ENCODE measurements at places on chromosomes 1 and 21.

- peak; percentile 23 for DNase-seq
Observed at GRCh38 chr1:96358057-96358456, 363.5 kb upstream of the PTBP2 start.

GRCh38 chr1:160710517-160711252, 937 bp downstream of the CD48 start:
- DNase-seq, result no peak

DNA sequence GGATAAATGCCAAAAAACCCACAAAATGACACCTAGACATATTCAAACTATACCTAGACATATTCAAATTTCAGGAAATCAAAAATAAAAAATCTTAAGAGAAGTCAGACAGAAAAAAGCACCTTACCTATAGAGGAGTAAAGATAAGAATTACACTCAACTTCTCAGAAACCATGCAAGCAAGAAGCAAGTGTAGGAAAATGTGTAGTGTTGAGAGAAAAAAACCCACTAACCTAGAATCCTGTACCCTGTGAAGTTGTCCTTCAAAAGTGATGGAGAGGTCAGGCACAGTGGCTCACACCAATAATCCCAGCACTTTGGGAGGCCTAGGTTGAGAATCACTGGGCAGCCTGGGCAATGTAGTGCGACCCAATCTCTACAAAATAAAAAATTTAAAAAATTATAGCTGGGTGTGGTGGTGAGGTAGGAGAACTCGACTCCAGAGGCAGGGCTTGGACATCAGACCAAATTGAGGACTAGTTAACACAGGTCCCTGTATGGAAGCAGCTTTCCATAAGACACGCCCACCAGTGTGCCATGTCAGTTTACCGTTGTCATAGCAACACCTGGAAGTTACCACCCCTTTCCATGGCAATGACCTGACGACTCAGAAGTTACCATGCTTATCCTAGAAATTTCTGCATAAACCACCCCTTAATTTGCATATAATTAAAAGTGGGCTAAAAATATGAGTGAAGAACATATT, 20.7 kb downstream of the PDIK1L start:
- DNase-seq, result peak; percentile 56

GRCh38 chr21:29075706-29076466, 2.4 kb upstream of the CCT8 start:
- peak; percentile 45 for DNase-seq

- no peak for DNase-seq
Observed at GRCh38 chr1:207000651-207001291, 30.5 kb upstream of the FCAMR start.

DNA sequence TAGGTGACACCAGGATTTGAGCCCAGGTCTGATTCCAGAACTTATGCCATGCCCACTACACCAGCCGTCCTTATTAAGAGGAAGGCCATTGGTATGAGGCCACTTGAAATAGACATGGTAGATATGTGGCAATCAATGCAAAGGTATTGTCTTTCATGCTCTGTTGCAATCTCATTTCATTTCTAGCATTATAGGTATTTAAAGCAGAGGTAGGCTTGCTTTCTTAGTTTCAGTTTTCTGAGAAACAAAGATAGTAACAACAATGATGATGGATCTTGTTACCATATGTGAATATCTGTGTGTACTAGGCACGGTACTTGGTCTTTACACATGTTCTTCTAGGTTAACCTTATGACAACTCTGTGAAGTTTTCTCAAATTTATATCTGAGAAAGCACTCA, 113.1 kb downstream of the FGGY start:
- no peak for DNase-seq

GRCh38 chr1:11156963-11157362, 32.2 kb upstream of the ANGPTL7 start:
- DNase-seq, result no peak

- no peak for DNase-seq
Observed at GRCh38 chr1:202037706-202038296, 27.4 kb downstream of the ELF3 start.

- no peak for DNase-seq
Observed at GRCh38 chr1:166184897-166185296, 18.1 kb upstream of the FAM78B start.

- no peak for DNase-seq
Observed at GRCh38 chr1:93853940-93854339, 25.1 kb downstream of the DNTTIP2 start.

- no peak for DNase-seq
Observed at GRCh38 chr21:35156293-35157278, 107.5 kb upstream of the RUNX1 start.

- DNase-seq, result no peak
Observed at GRCh38 chr1:40652979-40653378, 12.5 kb downstream of the RIMS3 start.

- DNase-seq, result peak; percentile 42
Observed at GRCh38 chr1:203273869-203274602, 31.3 kb upstream of the BTG2 start.

DNA sequence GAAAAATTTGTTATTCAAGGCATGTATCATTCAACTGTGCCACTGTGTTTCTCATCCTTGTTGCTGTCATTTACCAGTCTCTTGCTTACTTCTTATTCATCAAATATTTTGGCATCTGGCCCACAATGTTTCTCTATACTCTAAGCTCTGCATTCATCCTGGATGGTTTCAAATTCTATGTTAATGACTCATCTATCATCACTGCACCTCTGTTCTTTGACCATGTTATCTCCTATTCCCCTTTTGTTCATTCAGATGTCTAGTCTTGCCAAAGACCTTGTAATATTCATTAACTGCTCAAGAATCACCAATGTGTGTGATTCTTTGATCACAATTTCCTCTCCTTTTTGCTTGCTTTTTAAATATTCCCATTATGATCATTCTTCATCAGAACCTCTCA, 54.6 kb upstream of the PRKACB start:
- peak; percentile 38 for DNase-seq

GRCh38 chr1:59885160-59885832, 41.3 kb downstream of the CYP2J2 start:
- DNase-seq, result no peak

- no peak for DNase-seq
Observed at GRCh38 chr1:206842854-206843253, 22.6 kb upstream of the IL20 start.

- peak; percentile 86 for DNase-seq
Observed at GRCh38 chr21:33127154-33127867, 57.4 kb downstream of the OLIG1 start.

GRCh38 chr1:209375671-209376365, 207.7 kb upstream of the CAMK1G start:
- no peak for DNase-seq

DNA sequence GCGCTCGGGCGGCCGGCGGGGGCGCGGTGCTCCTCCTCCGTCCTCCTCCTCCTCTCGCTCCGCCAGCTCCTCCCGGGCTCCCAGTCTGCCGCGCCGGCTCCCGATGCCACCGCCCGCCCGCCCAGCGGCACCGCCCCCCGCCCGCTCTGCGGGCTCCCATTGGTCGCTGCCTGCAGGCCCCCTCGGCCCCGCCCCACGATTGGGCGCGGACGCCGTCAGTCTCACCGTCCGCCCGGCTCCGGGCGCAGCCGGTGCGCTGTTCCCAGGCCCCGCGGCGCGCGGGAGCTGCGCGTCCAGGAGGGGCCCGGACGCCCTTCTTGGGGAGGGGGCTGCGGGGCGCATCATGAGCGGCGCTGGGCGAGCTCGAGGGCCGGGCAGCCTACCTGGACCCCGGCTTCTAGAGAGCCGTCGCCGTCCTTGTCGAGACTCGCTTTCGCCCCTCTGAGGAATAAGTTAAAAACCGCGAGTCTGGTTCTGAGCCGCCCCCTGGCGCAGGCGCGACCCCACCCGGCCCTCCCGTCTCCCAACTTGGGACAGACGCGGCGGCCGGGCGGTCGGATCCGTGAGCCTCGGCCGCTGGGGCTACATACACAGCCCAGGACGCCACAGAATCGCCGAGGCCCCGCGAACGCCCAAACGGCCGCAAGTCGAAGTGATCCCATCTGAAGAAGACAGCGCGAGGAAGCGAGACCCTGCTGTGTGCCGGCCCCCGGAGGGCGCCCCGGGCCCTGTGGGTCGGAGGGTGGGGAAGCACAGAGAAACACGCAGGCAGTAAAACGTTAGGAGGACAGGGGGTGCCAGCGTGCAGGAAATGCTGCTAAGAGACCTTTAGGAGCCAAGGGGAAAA, at the start of gene SIPA1L2:
TSS of gene SIPA1L2 (minus strand) at position 87 of the 847 bp plus-strand sequence. CDS start 114,794 bp downstream, outside the sequence.
- DNase-seq, result peak; percentile 92

- DNase-seq, result no peak
Observed at GRCh38 chr1:3632716-3633343, 8.0 kb downstream of the TPRG1L start.

- no peak for DNase-seq
Observed at GRCh38 chr1:116516631-116517030, 54.2 kb downstream of the CD58 start.

DNA sequence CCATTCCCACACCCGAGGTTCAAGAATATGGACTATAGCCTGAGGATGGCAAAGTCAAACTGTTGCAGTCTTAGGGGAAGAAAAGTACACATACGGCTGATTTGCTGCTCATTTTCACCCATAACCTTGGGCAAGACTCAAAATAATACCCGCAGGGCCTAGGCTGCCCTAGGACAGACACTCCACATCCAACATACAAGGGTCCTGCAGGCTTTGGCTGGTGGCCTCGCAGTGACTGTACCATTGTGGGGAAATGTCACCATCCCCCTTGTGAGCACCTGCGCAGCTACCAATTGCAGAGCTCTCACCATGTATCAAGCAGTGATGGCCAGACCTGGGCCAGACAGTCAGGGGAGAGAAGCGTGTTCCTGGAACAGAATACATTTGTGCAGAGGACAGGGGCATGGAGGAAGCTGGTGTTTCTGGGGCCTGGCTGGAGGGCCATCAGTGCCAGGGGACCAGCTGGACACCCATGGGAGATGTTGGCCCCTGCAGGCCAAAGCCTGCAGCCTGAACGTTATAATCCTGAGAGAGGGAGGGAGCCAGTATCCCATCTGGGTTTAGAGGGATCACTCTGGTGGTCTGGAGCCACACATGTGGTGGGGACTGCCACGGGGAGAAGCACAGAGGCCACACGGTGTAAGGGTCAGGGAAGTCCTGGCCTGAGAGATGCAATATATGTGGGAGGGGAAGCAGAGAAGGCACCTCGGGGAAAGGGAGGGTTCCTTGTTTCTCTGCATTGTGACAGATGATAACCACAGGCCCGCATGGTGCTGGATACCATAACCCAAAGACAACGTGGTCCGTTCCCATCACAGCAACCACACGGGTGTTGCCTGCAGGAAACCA, 101.2 kb downstream of the GLIS1 start:
- peak; percentile 11 for DNase-seq

- DNase-seq, result no peak
Observed at GRCh38 chr1:202085682-202086373, 36.9 kb upstream of the GPR37L1 start.

DNA sequence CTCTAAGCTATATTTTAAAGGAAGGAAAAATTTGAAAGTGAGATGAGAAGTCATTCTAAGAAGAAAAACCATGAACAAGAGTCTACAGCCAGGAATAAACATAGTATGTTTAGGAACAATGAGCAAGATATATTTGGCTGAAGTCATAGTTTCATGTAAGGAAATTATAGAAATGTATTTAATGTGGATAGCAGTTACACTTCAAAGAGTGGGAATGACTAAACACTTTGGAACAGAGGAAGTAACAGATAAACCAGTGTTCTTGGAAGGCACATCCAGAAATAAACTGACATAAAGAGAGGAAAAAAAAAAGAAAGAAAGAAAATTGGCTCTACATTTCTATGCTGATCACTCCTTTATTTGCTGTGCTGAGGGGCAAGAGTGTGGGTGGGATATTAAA, 18.0 kb downstream of the C8A start:
- DNase-seq, result no peak

DNA sequence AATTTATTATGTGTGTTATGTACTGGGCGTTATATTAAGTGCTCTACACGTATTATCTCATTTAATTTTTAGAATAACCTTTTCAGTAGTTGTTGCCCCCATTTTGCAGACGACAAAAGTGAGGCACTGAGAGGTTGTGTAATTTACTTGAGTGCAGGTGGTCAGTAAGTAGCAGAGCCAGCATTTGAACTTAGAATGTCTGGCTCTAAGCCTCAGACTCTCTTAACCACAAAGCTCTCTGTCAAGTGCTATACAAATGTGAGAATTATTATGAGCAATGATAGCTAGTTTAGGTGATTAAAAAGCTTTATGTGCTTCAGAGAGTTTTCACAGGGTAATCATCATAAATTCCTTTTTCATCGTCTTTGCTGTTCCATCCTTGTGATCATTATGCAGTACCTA, 96.3 kb upstream of the UBE2U start:
- DNase-seq, result no peak

DNA sequence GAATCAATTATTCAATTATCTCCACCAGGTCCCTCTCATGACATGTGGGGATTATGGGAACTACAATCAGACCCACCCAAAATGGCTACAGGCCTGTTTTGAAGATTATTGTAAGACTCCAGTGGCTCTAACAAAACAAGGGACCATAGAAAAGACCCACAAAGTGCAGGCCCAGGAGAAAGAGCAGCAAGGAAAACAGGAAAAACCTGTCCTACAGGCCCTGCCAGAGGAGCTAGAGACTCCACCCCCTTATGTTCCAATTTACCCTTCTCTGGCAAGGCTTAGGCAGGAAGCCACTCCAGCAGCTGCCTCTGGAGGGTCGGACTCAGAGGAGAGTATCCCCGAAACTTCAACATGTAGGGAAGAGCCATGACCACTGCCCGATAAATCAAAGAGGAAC, 96.5 kb downstream of the LIPI start:
- DNase-seq, result no peak

GRCh38 chr1:176533020-176533419, 70.0 kb downstream of the PAPPA2 start:
- no peak for DNase-seq

GRCh38 chr1:154767315-154768240, 102.5 kb downstream of the KCNN3 start:
- DNase-seq, result no peak

DNA sequence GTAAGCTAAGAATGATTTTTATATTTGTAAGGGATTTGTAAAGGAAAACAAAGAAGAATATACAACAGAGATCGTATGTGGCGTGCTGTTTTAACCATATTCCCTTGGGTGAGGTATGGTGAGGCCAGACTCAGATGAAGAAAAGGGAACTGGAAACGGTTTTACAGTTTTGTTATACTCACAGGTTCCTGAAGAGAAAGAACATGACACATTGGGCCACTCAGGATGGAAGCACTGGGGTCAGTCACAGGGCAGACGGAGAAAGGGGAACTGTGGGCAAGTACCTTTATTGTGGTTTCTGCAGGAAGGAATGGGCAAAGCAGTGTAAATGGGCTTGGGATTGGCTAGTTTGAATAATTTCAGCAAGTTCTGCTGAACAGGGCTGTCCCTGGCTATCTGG, 177.4 kb downstream of the LBR start:
- peak; percentile 76 for DNase-seq

DNA sequence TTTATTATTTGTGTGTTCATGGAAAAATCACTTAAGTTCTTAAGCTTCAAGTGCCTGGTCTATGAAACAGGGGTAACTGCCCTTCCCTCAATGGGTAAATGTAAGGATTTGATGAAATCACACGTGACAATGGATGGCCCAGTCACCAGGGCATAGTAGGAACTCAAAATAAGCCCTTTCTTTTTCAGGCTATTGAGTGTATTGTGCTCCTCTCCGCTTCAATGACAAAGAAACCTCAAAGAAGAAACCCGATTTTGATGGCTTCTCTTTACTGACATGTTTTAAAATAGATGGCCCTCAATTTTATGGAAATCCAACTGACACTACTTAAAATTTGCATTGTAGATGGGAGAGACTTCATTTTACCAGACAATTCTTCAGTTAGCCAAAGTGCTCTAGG, 543.5 kb downstream of the OMA1 start:
- DNase-seq, result no peak

- no peak for DNase-seq
Observed at GRCh38 chr1:93845538-93846205, 33.3 kb downstream of the DNTTIP2 start.
